ENCODE measurements at places on chromosomes 13 and 19. TPM values are rescaled to one million over a fixed set of nuclear protein-coding genes. Genes with fewer than 3 reads are reported as not detected.
A peak's percentile ranks its signal among the peaks of the same experiment; 100 is the strongest.

Gene UTP14C
- 18.5 TPM for total RNA-seq

Gene GPR12
- total RNA-seq, result 0.09 TPM

DNA sequence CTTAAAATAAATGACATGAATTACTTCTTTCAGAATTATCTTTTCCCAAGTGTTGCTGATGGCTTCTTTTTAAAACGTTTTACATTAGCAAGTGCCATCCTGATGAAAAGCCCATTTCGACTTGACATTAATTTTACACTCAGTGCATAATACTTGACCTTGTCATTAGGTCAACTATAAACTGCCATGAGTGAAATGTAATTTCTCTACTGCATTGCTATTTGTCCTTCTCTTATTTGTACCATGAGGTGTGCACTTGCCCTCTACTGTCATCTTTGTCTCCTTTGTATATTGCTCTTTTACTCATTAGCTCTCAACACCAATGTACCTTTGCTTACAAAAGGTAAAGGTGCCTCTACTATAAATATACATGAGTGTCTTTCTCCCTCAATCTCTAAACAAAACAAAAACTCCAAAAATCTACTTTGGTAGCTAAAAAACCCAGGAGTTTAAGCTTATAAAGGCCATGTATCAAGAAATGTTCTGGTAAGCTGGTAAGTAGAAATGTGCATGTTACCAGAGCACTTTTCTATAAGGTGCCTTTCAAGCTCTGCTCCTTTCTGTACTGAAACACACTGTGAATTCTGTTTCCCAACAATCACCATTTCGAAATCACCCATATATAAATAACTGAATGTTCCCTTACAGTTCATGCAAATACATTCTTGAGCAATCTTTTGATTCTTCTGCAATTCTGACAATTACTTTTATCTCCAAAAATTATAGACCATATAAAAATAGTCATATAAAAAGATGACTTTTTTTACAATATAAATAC is 351.4 kb downstream of the SLITRK5 start:
- no peak overlapping the region for H3K27ac ChIP-seq
- H3K4me3 ChIP-seq, result no peak overlapping the region
- peaks cover 4% of the 10 kb centered on the region for H3K4me1 ChIP-seq

DNA sequence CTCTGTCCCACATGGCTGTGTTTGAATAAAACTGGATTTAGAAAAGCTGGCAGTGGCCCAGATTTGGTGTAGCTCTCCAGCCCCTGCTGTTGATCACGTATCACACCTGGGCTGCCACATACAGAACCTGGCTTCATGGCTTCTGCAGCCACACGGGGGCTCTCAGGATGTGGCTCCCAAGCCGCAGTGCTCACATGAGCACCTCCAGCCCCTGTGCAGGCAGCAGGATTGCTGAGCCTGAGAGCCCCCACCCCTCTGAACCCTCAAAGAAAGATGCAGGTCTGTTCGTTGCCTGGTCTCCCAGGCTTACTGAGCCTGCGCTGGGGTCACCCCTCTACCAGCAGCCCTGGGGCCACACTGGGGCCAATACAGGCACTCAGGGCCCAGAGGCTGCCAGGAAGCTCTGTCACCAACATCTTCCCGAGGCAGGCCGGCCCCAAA is 2.7 kb downstream of the PLEKHF1 start:
- peaks cover 41% of the 10 kb centered on the region for H3K4me1 ChIP-seq
- no peaks in the 10 kb centered on the region for H3K27me3 ChIP-seq
- H3K36me3 ChIP-seq, result peaks cover 12% of the 10 kb centered on the region
- DNase-seq, result no peak
- H3K4me3 ChIP-seq, result no peak overlapping the region
- no peak overlapping the region for H3K27ac ChIP-seq

- no peak overlapping the region for H3K4me3 ChIP-seq
- H3K4me1 ChIP-seq, result no peaks in the 10 kb centered on the region
- no peak overlapping the region for H3K27ac ChIP-seq
- no peaks in the 10 kb centered on the region for H3K27me3 ChIP-seq
These were observed 24.2 kb downstream of the ELAVL1 start for GRCh38 chr19:7981199-7981598.

GRCh38 chr13:73656863-73657262 is 477.3 kb downstream of the KLF12 start:
- H3K36me3 ChIP-seq, result no peaks in the 10 kb centered on the region
- H3K4me1 ChIP-seq, result peaks cover 4% of the 10 kb centered on the region
- H3K27me3 ChIP-seq, result no peaks in the 10 kb centered on the region
- no peak for DNase-seq
- H3K27ac ChIP-seq, result no peak overlapping the region

DNA sequence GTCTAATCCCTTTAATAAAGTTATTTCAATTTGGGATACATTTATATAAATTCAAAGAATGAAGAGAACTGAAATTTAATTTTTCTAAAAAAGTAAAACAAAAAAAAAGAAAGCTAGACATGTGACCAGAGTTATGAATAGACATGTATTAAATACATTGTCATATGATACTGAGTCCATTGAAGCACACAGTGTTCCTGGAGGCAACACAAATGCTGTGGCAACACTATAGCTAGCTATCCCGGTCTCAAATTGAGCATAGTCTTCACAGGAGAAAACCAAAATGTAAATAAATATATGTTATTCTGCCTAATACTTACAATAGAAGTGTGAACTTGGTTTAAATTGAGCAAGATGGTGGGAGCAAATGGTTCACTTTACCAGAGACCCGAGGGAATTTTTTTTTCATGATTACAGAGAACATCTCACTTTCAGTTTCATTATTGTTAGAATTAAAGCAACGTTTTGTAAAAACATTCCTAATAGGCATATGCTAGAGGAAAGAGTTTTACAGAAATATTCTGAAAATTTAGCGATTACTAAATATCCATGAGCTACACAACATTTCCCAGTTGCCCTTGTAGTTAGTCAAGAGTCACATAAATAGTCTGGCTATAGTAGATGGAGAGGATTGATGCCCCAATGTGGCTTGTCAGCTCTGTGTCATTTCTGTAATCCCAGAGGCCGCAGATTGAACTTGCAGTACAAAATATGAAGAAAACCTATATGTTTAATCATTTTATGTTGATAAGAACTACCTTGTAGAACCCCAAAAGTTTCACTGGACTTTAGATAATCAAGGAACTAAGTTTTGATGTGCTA is 775.7 kb upstream of the SPRY2 start:
- no peaks in the 10 kb centered on the region for H3K36me3 ChIP-seq
- no peak overlapping the region for H3K4me3 ChIP-seq
- DNase-seq, result no peak
- H3K27me3 ChIP-seq, result no peaks in the 10 kb centered on the region
- no peak overlapping the region for H3K27ac ChIP-seq

DNA sequence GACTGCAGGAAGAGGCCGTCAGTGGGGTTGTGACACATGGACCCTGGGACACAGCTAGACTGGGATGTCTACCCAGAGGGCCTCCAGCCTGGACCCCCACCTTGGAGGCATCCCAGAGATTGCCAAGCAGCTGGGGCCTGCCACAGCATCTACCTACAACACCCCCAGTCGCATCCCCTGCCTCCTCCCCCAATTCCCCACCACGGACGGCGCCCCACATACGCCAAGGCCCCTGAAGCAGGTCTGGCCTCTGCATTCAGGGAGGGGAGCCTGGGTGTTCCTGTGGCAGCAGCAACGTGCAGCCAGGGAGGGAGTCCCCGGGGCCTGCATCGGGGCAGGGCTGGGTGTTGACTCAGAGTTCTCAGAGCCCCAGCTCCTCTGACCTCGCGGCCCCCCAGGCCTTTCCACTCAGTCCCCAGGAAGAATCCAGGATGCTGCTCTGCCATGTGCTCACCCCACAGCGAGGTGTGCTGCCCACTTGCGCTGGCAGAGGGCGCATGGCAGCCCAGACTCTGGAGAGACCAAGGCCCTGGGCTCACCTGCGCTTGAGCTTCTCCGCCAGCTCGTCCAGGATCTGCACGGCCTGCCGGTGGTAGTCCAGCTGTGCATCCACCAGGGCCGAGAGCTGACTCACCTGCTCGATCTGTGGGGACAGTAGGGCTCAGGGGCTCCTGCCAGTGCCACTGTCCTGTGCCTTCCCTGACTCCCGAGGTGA is 19.6 kb downstream of the MPND start:
- no peak overlapping the region for H3K4me3 ChIP-seq
- H3K27me3 ChIP-seq, result no peaks in the 10 kb centered on the region
- peaks cover 10% of the 10 kb centered on the region for H3K4me1 ChIP-seq
- DNase-seq, result peak; percentile 44
- peaks cover 3% of the 10 kb centered on the region for H3K36me3 ChIP-seq
- no peak overlapping the region for H3K27ac ChIP-seq

DNA sequence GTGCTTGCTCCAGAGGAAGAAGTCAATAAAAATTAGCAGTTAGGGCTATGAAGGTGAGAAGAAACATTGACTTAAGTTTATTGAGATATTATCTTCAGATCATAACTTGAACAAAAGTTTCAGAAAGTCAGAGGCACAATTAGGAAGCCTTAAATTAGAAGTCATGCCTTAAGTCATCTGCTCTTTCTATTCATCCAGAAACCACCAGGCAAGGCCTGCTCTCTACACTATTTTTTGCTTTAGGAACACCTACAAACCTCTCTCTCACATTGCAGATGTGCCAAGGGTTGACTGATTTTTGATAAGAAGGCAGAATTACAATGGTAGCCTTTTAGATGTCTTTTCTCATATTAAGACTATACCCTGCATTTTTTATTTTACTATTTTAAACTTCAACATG is 268.7 kb downstream of the SPRY2 start:
- peaks cover 3% of the 10 kb centered on the region for H3K27me3 ChIP-seq
- no peak for DNase-seq
- no peaks in the 10 kb centered on the region for H3K36me3 ChIP-seq
- H3K4me1 ChIP-seq, result peaks cover 29% of the 10 kb centered on the region
- no peak overlapping the region for H3K27ac ChIP-seq
- no peak overlapping the region for H3K4me3 ChIP-seq

Data from WTC11 (cell line).